ENCODE measurements at places on chromosomes 2 and 18.

- DNase-seq, result no peak
Observed at GRCh38 chr2:67251741-67252140, 145.4 kb upstream of the ETAA1 start.

DNA sequence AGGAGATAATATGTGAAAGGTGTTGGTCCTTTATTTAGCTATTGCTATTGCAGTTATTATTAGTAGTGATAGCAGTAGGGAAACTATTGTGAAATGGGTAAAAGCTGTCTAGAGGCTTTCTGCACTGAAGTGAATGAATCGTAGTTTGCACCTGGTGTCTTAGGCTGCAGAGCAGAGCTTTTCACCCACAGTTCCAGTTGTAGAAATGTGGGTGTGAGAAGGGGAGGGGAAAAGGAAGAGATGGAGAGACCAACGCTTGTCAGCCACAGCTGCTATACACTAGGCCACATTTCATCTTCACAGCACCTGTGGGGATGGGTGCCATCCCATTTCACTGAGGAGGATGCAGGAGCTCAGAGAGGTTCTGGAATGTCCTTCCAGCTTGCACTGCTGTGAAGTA is 50.0 kb downstream of the TRPM8 start:
- DNase-seq, result no peak

DNA sequence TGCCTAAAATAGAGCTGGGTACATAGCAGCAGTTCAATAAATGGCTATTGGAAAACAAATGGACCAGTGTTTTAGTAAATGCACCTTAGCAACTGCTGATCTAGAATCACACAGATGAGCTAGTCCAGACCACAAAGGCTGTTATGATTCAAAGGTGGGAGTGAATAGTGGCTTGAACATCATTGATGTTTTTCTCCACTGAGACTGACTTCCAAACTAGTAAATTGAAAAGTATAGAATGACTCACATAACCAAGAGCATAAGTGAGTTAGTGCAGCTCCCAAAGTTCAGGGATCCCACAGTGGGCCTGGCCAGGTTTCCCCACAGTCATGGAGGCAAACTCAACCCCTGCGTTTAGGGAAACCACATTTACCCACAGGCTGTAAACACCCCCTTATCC is 106.7 kb upstream of the YPEL5 start:
- no peak for DNase-seq

DNA sequence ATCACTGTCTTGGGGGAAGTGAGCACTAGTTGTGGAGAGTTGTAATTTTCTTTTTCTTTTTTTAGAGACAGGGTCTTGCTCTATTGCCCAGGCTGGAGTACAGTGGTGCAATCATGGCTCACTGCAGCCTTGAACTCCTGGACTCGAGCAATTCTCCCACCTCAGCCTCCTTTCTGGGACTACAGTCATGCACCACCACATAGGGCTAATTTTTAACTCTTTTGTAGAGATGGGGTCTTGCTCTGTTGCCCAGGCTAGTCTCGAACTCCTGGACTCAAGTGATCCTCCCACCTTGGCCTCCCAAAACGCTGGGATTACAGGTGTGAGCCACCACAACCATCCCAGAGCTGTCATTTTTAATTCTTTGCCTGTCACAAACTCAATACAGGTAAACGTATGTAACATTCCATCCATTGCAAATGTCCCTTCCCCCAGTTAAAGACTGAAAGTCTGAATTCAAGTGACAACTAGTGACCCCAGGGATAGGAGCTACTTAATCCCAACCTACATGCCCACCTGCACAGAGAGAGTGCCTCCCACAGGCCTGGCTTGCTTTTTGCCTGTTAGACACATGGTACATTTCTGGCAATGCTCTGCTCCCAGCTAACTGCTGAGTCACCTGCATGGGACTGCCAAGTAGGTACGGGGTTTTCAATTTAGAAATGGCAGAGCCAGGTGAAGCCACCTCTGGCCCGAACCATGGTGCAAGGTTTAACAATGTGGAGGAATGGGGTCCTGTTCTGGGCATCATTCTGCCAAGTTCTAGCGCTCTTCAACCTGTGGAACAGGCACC is 60.6 kb downstream of the CYB5A start:
- DNase-seq, result no peak

DNA sequence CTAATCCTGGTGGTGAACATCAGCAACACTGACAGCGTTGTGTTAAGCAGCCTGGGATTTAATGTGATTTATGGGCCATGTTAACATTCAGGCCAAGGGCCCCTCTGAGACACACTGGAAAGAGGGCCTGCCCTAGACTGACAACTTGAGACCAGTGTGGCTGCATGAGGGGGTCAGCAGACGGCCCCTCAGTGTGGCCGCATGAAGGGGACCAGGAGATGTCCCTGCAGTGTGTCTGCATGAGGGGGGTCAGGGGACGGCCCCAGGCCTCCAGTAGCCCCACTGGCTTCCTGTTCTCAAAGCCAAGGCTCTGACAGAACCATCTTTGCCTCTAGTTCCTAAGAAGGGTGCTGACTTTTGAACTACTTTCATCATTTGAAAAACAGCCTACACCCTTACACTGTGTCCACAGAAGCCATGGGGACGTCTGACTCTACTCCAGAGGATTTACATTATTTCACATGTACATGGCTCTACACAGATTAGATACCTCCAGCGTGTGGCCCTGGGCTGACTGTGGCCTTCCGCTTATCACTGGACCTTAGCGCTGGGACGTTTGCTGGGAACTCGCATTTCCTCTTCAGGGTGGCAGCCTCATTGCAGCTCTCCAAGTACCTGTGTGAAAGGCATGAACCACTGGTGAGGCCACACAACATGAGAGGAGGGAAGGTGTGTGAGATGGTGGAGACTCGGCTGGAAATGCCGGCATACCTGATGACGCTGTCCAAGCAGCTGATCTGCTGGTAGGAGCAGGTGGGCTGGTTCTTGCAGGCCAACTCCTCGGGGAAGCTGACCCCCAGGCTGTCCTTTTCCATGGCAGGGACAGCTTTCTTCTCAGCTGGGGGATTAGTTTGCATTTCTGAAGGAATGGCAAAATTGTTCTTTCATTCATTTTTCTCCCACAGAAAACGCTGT is 18.2 kb upstream of the HES6 start:
- DNase-seq, result no peak

- no peak for DNase-seq
Observed at GRCh38 chr2:37849911-37850310, 75.2 kb upstream of the RMDN2 start.

DNA sequence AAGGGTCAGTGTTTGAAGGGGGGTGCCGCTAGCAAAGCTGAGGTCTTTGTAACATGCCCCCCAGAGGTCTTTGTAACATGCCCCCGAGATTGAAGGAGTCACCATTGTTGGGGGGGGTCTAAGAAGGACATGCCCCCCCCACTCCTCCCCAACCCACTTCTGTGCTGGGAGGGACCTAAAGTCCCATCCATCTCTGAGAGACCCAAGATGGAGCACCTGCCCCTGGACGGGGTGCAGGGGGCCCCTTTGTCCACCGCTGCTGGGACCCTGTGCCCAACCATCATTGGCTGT is 5.9 kb upstream of the ASIC4 start:
- DNase-seq, result no peak

DNA sequence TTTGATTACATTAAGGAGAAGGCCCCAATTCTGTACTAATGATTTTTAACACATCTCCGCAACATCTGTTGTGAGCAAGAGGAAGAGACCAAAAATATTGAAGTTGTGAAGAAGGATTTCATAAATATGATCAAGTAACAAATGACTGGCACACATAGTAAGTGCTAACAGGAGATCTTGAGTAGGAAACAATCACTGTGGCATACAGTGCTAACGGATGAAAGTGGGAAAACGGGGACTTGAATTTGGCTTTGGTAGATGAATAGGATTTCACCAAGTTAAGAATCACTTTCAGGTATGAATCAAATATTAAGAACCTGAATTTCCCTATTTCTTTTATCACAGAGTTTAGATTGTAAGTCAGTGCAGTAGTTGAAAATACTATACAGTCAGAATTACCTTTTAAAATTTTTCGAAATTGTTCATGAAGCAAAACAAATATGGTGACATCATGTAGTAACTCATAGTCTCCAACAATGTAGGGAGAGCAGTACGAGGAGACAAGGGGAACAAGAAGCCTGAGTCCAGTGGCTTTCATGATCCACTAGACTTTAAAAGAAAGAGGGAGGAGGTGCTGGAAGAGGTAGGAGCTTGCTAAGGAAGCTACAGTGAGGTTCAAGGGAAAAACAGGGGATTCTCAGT is 16.3 kb downstream of the CWC22 start:
- no peak for DNase-seq

- DNase-seq, result no peak
Observed at GRCh38 chr2:31286961-31287550, 53.1 kb downstream of the EHD3 start.

- no peak for DNase-seq
Observed at GRCh38 chr18:39620551-39621168, 2055.1 kb upstream of the CELF4 start.

GRCh38 chr2:200616193-200616592 is 30.4 kb downstream of the AOX1 start:
- no peak for DNase-seq

GRCh38 chr2:47321006-47321405 is 82.0 kb upstream of the MSH2 start:
- no peak for DNase-seq

DNA sequence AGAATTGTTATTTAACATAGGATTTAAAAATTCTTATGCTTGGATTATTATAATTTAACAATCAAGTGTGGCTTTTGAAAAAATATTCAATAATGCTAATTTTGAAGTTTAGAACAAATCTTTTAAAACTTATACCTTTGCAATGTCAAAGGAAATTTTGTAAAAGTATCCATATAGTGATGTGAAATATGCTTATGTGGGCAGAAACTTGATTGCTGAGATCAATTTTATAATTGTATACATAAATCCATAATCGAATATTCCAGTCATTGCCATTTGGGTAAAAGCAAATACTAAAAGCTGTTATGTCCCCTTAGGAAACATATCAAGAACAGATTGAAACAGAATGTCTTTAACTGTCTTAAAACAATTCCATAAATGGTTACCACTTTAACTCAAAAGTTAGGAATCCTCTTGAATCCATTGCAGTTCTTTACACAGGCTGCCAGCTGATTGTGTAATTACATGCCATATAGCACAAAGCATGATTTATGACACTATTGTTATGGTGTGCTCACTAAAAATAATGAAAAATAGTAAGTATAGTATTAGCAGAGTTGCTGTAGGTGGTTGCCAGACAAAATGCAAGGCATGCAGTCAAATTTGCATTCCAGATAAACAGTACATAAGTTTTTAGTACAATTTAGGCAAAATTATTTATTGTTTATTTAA is 24.2 kb downstream of the PLCL1 start:
- no peak for DNase-seq
